ENCODE measurements at places on chromosomes 5 and 9.
A peak's percentile ranks its signal among the peaks of the same experiment; 100 is the strongest.

DNA sequence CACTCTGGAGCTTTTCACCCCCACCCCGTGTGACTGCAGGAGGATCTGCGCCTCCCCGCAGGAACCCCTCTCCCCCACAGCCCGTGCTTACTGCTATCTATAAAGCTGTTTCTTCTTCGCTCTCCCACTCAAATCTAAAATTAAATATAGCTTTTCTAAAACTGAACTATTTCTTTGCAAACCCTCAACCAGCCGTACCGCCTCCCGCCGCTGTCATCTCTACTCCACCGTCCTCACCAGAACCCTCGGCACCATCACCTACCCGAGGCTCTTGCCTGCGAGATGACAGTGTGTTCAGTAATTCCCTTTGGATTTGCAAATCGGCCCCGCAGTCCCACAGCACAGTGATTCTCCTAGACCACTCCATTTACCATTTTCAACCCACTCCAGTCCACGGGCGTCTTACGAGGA is 13.6 kb downstream of the LPCAT1 start:
- DNase-seq, result no peak

DNA sequence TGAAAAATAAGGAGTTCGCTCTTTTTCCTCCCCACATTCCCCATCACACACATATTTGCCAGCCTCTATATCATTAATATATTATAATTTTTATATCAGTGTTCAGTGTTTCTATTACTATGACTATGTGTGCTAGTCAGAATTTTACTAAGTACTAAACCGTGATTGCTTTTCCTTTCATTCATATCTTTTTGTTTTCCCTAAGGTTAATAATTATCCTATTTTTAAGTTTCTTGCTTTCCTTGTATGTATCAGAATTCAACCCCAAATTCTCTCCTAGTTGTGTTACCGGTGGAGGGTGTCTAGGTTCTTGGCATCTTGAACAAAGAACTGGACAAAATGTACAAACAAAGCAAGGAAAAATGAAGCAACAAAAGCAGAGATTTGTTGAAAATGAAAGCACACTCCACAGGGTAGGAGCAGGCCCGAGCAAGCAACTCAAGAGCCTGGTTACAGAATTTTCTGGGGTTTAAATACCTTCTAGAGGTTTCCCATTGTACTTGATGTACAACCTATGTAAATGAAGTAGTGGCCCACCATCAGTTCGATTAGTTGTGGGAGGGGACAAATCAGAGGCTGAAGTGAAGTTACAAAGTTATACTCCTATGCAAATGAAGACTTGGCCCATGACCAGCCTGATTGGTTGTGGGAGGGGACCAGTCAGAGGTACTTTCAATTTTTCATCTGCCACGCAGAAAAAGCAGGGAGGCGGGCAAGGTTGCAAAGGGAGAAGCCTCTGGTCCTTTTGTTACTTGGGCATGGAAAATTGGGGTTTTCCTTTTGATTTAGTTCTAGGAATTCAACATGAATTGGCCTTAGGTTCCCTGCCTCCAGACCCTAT is 43.8 kb downstream of the KIAA1191 start:
- no peak for DNase-seq

DNA sequence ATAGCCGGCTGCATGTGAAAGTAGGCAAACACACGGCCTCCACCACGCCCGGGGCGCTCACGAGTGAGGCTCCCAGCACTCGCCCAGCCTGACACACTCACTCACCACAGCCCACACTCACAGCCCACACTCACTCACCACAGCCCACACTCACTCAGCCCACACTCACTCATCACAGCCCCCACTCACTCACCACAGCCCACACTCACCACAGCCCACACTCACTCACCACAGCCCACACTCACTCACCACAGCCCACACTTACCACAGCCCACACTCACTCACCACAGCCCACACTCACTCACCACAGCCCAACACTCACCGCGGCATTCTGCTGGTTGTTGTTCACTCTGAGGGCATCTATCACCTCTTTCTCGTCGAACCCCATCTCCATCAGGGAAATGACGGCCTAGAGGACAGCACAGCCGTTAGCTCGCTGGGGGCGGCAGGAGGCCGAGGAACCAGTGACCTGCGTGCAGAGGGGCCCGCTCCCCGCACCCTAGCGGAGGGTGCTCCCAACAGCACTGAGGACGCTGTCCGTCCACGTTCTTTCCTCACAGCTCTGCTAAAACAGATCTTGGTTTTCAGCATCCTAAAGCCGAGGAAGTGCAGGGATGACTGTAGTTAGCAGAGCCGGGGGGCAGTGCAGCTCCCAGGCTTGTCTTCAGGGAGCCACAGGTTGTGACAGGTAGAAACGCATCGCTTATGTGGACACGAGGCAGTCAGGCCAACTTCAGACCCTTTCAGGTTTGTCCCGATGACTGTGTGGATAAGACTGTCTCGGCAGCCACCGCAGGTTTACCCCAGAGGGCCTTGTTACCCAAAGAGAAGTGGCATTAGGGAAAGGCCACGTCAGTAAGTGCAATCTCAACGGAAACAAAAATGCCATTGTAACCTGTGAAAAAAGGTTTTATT is 21.6 kb downstream of the UBAC1 start:
- DNase-seq, result peak; percentile 35

DNA sequence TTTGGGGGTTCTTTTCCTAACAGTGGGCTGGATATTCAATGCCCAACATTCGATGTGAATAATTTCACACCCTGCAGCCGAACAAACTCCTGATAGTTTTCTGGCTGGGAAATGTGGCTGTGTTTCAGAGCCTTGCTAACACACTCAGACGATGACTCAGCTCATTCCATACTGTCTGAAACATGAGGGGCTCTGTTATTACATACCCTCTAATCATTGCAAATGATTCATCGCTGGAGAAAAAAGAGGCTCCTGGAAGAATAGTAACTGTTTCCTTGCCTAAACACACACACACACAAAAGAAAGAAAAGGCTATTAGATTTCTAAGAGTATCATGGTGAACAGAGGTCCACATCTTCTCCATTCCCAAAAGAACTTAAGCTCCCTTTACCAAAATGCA is 75.8 kb downstream of the OXCT1 start:
- DNase-seq, result no peak

- no peak for DNase-seq
Measured at GRCh38 chr9:80382211-80382891, 810.6 kb downstream of the TLE4 start.

Data from central memory CD4-positive, alpha-beta T cell (primary cell).